Left kidney (tissue), 8 donors: ENCODE measurements at places on chromosomes 12 and 14. TPM values are rescaled to one million over a fixed set of nuclear protein-coding genes. Genes with fewer than 3 reads are reported as not detected.

DNA sequence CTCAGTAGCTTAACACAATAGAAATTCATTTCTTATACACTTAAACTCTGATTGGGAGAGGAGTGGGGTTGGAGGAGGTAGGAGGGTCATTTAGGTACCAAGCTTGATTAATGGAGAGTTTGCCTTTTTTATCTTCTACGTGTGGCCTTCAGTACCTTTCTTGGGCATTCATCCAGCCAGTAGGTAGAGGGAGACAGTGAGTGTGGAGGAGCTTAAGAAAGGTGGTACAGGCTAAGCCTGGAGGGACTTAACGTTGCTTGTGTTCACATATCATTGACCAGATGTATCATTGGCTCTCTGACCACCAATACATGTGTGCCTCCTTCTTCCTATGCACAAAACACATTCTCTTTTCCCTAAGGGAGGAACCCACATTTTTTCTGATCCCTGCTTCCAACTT, 232.9 kb upstream of the CRY1 start:
- no peak for DNase-seq

DNA sequence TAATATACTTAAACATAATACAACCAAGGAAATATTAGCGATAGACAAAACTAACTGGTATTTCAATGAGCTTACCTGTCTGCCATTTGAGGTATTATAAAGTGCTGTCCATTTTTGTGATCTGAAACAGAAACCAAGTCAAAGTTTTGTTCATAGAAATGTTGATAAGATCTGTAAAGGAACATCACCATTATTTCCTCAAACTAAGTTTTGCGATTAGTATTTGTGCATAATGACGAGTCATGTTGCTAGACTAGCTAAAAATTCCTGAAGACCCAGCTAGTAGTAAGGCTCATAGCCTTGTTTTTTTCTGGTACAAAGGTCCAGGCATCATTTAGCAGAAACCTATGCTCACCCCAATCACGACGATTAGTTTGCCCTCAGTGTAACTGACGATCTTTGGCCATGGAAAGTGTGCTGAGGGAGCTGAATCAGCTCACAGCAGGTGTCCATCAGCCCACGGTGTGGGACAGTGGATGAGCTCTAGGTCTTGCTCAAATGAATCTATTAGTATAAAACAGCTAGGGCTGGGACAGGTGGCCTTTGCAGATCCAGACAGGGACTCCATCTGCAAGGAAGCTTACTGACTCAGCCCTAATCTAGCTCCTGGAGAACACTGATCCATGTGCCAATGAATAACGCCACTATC, 28.7 kb downstream of the GIT2 start:
- no peak for DNase-seq

- no peak for DNase-seq
Measured at GRCh38 chr12:102503831-102504230, 23.5 kb upstream of the IGF1 start.

DNA sequence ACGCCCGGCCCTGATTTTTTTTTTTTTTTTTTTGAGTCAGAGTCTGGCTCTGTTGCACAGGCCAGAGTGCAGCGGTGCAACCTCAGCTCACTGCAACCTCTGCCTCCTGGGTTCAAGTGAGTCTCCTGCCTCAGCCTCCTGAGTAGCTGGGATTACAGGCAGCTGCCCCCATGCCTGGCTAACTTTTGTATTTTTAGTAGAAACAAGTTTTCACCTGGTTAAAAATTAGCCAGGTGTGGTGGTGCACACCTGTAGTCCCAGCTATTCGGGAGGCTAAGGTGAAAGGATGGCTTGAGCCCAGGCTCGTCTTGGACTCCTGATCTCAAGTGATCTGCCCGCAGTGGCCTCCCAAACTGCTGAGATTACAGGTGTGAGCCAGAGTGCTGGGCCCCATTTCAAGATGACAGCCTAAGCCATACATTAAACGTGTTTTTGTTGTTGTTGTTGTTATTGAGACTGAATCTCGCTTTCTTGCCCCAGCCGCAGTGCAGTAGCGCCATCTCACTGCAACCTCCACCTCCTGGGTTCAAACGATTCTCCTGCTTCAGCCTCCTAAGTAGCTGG, 42.7 kb upstream of the EAPP start:
- no peak for DNase-seq

DNA sequence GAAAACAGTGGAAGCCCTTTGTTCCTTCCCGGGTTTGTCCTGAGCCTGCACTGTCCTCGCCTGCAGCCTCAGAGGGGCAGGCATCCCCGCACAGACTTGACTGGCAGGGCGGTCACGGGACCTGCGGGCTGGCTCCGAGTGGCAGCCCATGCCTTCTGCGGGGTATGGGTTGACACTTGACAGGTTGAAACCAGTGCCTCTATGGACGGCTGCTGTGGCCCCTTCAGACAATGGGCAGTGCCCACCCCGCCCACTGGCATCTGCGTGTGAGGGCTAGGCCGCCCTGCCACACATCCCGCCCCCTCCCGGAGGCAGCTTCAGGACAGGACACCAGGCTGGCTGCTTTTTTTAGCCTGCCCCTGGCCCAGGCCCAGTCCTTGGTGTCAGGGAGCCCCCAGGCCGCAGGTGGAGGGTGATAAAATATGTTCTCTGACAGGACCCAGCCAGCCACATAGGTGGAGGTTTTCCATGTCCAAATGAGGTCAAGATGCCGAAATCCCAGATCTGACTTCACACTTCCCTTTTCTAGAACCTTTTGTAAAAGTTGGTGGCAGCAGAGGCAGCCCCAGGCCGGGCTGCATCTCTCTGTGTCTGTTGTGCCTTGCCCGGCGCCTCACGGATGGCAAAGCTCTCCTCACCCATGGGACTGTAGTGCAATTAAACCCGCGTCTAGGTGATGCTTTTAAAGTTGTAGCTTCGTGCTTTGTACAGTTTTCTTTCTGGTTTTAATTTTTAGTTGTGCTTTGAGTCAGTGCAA, 10.0 kb downstream of the ANKRD9 start:
- DNase-seq = no peak

DNA sequence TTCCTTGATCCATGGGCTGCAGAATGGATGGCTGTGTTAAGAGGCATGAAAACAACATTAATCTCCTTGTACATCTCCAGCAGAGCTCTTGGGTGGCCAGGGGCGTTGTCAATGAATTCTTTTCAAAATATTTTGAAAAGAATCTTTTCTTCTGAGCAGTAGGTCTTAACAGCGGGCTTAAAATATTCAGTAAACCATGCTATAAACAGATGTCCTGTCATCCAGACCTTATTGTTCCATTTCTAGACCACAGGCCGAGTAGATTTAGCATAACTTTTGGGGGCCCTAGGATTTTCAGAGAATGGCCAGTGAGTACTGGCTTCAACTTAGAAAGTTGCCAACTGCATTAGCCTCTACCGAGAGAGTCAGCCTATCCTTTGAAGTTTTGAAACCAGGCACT, 130.2 kb downstream of the RAD51B start:
- DNase-seq = no peak

The TAS2R14 gene
- 5.3 TPM for polyA plus RNA-seq

DNA sequence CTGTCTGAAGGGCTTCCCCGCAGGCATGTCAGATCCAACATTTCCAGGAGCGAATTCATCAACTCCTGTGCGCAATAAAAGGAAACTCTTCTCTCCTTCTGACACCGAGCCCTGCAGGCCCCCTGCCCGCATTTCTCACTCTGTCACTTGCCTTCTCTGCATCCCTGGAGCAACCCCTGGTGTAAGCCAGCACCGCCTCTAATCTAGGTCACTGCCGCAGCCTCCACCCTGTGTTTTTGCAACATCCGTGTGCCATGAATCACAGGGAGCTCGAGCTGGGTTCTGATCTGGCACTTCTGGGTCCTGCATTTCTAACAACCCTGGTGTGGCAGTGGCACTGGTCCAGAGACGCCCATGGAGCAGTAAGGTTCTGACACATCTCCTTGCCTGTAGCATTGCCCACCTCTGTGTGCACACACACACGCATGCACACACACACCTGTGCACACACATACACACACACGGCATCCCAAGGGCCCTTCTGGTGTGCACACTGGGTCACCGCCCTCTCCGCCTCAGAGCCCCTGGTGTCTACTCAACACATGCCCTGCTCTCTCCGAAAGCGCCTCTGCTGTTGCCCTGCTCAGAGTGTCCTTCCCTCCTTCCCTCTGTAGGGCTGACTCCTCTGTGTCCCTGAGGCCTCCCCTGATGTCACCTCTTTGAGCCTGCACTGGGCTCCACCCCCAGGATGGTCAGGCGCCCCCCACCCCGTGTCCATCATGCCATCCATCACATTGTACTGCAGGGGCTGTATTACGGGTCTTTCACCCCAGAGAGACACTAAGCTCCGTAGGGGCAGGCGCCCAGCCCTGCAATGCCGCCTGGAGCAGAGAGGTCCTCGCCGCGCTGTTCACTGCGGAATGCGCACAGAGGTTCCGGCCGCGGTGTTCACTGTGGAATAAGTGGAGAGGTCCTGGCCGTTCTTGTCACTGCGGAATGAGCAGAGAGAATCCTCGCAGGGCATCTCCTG, 111.4 kb upstream of the SFSWAP start:
- DNase-seq = no peak

DNA sequence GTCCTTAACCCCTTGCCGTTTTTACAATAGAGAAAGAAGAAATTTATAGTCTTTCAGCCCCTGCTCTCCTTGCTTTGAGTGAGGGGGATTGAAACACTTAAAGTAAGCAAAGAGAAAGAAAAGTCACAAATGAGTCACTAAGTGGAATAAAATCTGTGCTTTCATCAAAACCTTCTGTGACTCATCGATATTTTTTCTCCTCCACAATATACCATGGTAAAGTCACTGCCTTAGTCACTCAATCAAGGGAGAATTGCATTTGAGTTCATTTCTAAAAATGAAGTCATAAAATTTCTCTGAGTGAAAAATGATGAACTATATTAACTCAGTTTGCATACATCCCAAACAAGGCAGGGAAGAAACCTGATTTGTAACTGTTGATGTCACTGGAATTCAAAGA, 470.3 kb downstream of the FOXG1 start:
- no peak for DNase-seq

DNA sequence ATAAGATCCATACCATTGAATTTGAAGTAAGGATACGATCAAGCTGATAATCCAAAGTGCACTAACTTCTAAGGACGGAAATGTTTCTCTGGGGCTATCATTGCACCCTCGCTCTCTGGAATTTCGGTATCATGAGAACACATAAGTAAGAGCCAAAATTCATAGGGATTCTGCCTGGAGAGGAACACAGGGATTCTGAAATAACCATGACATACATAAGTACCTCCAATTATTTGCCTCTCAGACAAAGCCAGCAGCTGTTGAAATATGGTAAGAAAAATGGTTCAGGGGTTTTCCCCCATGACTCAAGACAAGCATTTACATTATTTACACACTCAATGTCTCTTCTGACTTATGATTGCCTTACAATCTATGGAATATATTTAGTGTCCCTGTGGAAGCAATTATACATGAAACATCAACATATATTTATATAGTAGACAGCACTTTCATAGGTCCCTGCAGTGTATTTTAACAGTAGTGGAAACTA, 1123.6 kb upstream of the SEL1L start:
- DNase-seq = no peak

The CLEC4C gene
- polyA plus RNA-seq = 0.23 TPM

The LRRK2 gene
- 26.7 TPM for polyA plus RNA-seq

GRCh38 chr12:117024961-117025480, 74.2 kb downstream of the TESC start:
- no peak for DNase-seq

GRCh38 chr14:61622051-61622450, 73.3 kb upstream of the HIF1A start:
- DNase-seq = no peak

GRCh38 chr14:50030036-50030435, 86.3 kb downstream of the VCPKMT start:
- DNase-seq = no peak

- no peak for DNase-seq
Measured at GRCh38 chr12:40945772-40946171, 242.3 kb upstream of the PDZRN4 start.

DNA sequence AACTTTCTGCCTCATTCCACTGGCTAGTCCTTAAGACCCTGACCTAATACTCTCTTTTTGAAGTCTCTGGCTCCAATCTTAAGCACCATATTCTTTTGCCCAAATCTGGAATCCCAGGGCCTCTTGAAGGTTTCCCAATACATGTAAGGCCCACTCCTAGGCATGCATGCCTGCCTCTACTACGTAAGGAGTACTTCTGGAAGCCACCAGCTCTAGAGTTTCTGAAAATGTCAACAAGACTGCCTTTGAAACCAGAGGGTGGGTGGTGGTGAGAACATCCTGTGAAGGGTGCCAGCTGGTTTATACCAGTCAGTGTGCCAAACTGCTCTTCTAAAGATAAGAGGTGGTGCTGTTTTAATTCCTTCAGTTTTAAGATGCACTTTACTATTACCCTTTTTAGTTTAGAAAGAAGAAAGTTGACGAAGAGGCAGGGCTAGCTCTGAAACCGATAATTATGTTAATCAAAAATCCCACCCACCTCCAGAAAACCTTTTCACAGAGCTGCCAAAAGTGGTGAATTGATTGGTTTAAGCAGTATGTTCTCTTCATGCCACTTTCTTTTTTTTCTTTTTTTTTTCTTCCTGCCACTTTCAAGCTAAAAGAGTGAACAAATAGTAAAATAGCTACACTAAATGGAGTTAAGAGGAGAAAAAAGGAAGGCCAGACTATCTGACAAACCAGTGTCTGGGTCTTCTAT, 8.7 kb upstream of the WDR89 start:
- no peak for DNase-seq
